HTR-8/SVneo (cell line): ENCODE measurements at places on chromosomes 4 and X.

GRCh38 chr4:145189981-145190380 is 9.6 kb upstream of the OTUD4 start:
- no peak for DNase-seq

DNA sequence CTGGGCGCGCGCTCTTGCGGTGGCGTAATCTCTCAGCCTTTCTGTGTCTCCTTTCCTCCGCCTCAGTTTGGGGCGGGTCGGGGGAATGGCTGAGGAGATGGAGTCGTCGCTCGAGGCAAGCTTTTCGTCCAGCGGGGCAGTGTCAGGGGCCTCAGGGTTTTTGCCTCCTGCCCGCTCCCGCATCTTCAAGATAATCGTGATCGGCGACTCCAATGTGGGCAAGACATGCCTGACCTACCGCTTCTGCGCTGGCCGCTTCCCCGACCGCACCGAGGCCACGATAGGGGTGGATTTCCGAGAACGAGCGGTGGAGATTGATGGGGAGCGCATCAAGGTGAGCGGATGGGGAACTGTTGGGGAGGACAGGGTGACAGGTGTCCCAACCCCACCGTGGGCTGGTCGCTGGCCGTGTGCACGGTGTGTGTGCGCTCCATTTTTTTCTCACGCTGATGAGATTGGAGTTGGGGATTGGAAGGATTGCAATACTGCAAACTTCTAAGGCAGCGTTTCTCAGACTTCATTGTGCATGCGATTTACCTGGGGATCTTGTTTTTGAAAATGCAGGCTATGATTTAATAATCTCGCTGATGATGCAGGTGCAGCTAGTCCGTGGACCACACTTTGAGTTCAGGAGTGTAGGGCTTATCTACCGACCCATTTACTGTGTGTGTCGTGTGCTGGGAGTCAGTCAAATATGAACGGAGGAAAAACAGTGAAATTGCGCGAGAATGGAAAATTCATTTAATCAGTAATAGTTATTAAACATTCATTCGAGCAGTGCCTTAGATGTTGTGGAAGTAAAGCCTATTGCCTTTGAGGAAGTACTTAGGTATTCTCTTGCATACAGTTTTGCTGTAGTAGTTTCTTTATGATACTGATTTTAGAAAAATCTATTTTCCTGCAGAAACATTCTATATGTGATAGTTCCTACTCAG is at the start of gene RAB33B:
TSS of gene RAB33B (plus strand) at position 11 of the 935 bp plus-strand sequence. CDS start at position 86, 75 bp downstream.
- DNase-seq = peak; percentile 83

DNA sequence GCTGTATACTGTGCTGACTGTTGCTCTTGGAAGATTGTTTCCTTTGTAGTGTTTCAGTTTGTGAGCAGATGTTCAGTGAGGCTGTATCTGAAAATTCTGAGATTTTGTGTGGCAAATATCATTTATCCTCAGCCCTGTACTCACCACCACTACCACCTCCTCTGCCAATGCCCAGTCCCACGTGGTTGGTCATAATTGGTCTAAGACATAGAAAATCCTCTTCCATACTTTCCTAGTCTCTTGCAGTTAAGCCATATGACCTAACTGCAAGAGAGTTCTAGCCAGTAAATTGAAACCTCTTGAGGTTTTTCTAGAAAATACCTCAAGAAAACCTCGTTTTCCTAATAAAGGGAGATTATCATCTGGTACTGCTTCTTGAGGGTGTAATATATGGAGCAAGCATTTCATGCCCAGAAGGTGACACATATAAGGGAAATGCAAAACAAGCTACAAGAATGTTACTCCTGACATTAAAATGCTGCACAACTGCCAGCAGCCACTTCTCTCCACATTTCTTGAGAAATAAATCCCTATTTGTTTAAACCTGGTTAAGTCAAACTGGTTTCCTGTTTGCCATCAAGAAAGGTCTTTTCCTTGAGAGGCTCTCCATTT is 32.8 kb downstream of the ABCE1 start:
- DNase-seq = no peak

GRCh38 chr4:152369902-152370295 is 166.0 kb downstream of the FBXW7 start:
- no peak for DNase-seq

DNA sequence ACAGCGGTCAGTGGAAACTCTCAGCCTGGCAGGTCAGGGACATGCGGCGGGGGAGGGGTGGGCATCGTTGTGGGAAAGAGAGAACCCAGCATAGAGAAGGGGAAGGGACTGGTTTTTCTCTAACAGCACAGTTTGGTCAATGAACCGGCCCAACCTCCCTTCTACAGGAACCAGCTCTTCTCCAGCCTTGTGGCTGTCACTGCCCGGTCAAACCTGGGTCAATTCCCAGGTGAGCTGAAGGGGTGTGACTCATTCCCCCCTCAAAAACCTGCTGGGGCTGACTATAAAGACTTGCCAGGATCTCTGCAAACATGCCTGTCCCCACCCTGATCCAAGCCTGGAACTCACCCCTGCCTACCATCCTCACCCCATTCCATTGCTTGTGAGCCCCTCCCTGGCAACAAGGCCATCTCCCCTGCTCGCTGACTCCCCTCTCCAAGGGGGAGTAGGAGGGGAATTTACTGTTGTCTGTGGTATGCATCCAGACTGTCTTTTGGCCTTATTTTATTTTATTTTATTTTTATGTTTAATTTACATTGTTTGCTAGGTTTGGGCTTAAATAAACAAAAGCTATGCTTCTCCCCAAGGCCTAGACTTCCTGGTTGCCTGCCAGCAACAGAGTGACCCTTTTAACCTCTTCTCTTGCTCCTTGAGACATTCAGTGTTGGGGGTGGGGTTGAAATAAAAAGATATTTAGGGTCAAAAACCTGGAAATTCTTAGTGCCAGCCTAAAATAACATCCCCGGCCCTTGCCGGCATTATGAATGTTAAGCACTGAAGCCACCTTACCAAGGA is 49.6 kb downstream of the TSC22D3 start:
- no peak for DNase-seq
